ENCODE measurements at places on chromosomes 11 and 22.
A peak's percentile ranks its signal among the peaks of the same experiment; 100 is the strongest.

- no peak for DNase-seq
Measured at GRCh38 chr11:9386901-9387300, 2.4 kb downstream of the IPO7 start.

GRCh38 chr22:25057013-25057881 lies 104.7 kb downstream of the KIAA1671 start:
- DNase-seq: peak; percentile 73

DNA sequence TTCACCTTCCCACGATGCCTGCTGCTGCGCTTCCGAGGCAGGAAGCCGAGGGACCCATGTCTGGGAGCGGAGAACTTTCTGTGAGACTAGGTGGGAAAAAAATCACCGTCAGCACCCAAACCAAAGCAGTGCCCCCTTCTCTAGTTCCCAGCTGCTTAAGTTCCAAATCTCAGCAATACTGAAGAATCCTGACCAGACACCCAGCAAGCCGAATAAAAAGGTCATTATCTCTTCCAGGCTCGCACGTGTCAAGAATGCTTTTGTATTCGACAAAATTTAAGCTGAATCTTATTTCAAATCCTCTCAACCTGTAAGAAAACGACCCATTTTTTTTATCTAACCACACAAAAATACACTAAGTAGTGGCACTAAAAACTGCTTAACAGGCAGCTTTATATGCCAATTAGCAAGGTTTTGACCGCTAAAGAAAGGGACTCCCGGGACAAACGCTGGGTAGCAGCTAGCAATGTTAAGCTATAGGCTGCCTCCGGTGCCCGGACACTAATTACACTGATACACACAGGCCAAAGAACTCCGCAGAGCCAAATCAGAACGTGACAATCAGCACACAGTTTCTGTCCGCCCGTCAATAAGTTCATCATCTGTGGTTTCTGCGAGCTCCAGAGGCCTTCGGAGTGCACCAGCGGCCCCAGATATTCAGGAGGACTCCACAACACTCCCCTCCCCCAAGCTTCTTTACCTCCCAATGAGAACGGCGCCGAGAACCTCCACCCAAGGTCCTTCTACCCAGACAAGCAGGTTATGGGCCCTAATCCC lies 728 bp downstream of the RPL3 start:
- no peak for DNase-seq

GRCh38 chr11:118215262-118215661 lies 9.5 kb downstream of the JAML start:
- DNase-seq: no peak

DNA sequence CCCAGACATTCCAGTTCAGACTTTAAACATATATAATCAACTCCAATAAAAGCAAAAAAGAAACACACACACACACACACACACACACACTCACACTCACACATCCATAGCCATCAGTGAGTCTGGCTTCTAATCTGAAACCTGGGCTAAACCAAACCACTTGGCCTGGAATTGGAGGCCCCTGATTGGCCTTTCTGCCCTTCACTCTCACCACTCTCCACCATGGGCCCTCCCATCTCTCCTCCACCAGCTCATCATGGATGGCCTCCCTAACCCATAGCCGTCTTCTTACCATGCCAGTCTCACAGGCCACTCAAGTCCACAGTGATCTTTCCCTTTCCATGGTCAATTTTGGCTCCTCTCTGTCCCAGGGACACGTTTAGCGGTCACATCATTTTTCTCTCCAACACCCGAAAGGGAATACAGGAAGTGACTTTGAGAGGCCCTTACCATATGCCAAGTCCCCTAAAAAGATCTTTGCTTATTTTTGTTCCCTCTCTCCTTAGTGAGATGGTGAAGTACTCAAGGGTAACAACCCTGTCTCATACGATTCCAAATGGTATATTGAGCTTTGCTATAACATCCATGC lies 66.6 kb downstream of the ENDOD1 start:
- DNase-seq: no peak

DNA sequence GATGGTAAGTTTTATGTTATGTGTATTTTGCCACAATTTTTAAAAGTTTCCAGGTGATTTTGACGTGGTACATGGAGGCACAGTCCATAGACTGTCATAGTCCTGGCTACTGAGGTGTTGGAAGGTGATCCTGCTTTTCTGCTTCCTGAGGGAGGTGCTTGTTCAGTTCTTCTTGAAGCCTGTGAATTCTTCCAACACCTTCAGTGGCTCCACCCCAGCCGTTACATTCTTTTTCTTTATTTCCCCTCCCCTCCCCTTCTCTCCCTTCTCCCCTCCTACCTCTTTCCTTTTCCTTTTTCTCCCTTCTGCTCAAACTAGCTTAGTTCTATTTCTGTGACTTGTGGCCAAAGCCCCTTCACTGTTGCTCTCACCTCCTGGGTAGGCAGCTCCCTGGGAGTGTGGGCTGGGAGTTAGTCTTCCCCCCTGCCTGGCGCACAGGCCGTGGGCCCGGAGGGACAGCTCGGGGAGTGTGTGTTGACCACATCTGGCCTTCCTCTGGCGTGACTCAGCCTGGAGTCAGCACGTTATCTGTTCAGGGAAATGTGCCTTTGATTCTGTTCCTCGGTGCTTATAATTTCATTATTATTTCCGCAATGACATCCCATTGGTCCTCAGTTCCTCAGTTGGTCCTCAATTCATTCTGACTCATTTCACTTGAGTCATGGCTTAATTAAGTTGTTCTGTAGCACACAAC lies 566.2 kb downstream of the TBC1D22A start:
- DNase-seq: no peak

GRCh38 chr11:46914910-46915309 lies 3.4 kb downstream of the LRP4 start:
- no peak for DNase-seq
